ENCODE measurements at places on chromosomes 5 and 9.

DNA sequence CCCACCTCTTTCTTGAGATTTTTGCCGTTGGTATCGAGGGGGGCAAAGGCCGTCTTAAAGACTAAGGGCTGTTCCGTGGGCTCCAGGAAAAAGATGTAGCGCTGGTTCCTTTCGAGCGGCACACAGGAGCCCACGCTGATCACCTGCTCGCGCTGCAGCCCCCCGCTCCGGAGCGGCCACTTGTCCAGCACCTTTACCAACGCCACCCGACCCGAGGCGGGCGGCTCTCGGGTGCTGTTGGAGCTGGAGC, 781 bp downstream of the NRG2 start:
- no peak for DNase-seq

GRCh38 chr9:36399980-36400331, at the start of gene RNF38:
TSS of gene RNF38 (minus strand) at chr9:36400269. CDS start at chr9:36400108, 161 bp downstream.
- no peak for DNase-seq

GRCh38 chr5:98492258-98492657, 281.2 kb upstream of the RGMB start:
- peak; percentile 60 for DNase-seq

GRCh38 chr5:177456976-177457851, 10.6 kb downstream of the PRR7 start:
- peak; percentile 89 for DNase-seq

- no peak for DNase-seq
These were observed 234.7 kb downstream of the NMUR2 start for GRCh38 chr5:152170350-152170749.

DNA sequence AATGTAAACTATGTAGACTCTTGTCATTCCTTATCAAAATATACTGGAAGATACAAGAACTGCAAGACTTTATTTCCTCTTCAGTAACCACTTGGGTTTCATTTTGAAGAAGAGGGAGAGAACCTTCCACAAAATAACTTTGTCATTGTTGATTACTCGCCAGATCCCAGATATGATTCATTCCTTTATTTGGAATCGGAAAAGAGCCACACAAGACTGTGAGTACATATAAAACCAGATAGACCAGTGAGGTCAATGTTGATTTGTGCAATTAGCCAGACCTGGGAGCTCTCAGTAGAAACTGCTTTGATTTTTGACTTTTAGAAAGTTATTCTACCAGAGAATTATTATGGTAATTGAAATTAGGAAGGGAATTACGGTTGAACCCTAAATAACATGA, 146.1 kb downstream of the TMEM167A start:
- DNase-seq: no peak

DNA sequence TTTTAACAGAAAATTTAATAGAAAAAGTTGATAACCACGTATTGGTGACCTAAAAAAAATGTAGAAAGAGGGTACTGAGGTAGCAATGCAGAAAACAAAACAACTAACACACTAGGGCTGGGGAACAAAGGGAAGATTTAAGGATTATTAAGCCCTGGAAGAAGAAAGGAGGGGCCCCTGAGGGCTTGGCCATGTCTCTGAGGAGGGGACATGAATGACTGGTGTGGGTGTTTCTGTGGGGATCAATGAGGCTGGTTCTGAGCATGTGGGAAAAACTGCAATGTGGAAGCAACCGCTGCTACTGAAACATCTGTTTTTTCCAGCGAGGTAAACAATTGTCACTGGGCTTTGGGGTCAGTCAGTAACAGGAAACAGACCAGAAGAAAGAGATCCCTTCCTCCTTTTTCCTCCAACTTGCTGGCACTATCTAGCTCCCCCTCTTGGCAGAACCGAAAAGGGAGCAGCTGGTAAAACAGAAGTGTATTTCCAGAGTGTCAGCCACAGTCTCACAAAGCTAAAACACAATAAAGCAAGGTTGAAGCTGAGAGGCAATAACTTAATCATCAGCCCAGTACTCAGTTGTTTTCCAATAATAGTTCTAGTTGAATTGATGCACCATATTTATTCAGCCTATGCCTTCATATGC, 48.3 kb downstream of the ATPSCKMT start:
- DNase-seq: no peak

GRCh38 chr5:6832994-6833393, 119.8 kb downstream of the TENT4A start:
- DNase-seq: peak; percentile 63

DNA sequence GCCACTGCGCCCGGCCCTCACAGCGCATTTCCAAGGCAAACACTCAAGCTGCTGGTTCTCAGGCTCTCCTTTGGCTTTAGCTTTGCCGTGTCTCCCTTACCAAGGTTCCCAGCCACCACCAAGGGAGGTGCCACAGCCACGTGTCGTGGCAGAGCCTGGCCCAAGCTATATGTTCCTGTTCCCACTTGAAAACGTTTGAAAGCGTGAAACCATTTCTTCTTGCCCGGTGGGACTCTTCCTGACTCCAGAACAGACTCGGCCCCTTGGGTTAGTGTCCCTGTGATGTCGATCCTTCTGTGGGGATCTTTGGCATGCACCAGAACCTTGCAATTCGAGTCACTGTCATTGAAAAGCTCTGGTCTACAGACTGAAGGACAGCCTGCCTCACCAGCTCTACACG, 147.9 kb downstream of the HSD17B3 start:
- DNase-seq: no peak

- DNase-seq: no peak
These were observed 87.1 kb upstream of the PPP1R26 start for GRCh38 chr9:135392511-135392910.

GRCh38 chr5:173806270-173807035, 81.7 kb upstream of the CPEB4 start:
- DNase-seq: no peak

GRCh38 chr5:174801798-174802197, 77.4 kb downstream of the MSX2 start:
- no peak for DNase-seq

- no peak for DNase-seq
These were observed 67.0 kb upstream of the GNE start for GRCh38 chr9:36325081-36325828.

DNA sequence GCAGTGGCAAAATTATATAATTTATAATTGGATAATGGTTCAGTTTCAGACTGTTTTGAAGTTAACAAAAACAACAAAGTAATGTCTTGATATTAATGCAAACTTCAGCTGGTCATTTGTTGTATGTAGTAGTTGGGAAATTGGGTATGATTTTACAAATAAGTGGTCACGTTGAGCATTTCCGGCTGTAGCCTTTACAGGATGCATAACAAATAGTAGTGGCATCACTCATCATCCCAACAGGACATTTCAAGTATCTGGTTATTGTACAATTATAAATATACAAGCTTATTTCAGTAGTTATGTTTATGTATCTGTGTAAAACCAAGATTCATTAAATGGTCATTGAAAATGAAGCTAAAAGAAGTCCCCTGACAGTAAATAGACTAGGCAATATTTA, 72.9 kb downstream of the SMIM15 start:
- DNase-seq: no peak

- DNase-seq: no peak
These were observed 6.2 kb upstream of the CD180 start for GRCh38 chr5:67202828-67203227.

- peak; percentile 85 for DNase-seq
These were observed 20.2 kb downstream of the IGIP start for GRCh38 chr5:140145818-140146522.

GRCh38 chr9:101605547-101605946, 10.8 kb upstream of the PPP3R2 start:
- DNase-seq: no peak

DNA sequence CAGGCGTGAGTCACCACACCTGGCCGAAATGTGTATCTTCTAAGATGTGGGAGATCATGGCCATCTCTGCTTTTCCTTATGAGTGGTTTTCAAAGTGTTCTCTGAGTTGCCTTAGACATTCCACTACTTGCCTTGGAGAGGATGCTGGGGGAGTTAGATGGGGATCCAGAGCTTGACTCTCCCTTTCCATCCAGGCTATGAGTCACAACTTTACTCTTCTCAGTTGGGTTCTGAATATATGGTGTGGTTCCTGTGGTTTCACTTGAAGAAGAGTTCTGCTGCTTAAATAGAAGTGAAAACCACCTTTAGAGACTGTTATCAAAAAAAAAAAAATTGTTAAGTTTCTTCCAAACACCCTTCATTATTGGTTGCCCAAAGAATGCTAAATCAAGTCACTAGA, 217.6 kb downstream of the ZNF608 start:
- DNase-seq: no peak

DNA sequence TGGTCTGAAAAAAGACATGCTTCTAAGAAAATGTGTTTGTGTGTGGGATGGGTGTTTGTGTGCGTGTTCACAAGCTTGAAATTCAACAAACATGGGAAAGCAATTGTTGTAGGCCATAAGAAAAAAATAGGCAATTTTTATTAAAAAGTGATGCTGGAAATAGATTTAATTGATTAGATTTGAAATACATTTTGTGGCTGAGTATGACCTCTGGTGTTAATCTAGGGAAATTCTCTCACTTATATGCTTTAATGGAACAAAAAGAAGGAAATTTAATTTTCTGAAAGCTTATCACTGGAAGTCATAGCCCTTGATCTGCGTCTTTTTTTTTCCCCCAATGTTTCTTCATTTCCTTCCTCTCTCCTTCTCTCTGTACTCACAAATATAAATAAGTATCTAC, 3.5 kb upstream of the KCNN2 start:
- DNase-seq: no peak

GRCh38 chr5:134127376-134127861, 12.9 kb downstream of the TCF7 start:
- DNase-seq: peak; percentile 73

DNA sequence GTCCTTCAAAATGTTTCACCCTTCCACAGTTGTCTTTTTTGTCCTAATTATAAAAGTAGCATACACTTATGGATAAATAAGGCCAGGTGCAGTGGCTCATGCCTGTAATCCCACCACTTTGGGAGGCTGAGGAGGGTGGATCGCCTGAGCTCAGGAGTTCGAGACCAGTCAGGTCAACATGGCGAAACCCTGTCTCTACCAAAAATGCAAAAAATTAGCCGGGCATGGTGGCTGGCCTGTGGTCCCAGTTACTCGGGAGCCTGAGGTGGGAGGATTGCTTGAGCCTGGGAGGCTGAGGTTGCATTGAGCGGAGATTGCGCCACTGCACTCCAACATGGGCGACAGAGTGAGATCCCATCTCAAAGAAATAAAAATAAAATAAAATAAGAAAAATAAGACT, 1.6 kb downstream of the C5orf52 start:
- DNase-seq: no peak

DNA sequence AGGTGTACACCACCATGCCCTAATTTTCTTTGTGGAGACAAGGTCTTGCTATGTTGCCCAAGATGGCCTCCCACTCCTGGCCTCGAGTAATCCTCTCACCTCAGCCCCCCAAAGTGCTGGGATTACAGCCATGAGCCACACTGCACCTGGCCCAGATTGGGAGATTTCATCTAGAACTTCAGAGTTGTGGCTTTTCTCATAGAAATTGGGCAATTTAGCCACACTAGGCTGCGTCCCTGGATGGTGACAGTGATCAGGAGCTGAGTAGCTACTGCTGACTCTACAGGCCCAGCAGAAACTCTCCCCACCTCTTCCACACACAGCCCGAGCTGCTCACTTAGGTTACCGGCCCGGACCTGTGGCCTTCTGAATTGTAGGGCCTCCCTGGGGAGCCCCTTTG, 7.7 kb downstream of the PFN3 start:
- no peak for DNase-seq

DNA sequence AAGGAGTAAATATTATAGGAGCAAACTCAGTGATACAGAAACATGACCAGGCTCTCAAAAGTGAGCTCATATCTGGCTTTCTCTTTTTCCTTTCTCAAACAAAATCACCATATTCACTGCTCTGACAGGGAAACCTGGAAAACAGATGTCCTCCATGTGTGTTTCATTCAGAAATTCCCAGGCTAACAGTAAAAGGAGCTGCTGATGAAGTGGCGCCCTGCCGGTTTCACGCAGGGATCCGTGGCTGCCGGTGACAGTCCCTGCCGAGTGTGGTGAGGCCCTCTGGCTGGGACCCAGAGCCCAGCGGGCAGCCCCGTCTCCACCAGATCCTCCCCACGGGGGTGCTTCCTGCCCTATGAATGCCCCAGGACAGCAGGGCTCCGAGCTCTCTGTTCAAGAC, 208.1 kb downstream of the GNA14 start:
- no peak for DNase-seq

DNA sequence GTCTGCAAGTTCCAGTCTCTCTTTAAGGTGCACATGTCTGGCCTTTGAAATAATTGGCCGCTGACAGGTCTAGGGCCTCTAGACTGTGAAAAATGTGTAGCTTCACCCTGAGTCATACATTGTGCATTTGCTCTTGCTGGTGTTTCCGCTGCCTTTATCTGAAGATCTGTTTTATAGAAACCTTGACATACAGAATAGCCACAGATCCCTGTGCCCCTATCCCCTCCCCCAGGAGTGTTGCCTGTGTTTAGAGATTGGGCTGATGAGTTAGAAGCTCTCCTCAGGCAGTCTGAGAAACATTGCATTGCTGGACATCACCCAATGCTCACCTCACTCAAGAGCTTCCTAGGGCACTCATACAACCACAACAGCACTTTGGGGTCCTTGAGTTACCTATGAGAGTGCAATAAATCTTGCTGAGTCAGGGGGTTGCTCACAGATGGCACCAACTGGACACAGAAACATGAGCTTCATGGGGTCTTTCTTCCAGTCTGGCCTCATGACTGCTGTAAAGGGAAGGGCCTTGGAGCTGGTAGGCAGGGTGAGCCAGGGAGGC, 3.8 kb upstream of the ZNF782 start:
- DNase-seq: no peak

- DNase-seq: no peak
These were observed 22.6 kb downstream of the FGF1 start for GRCh38 chr5:142663246-142663645.

- DNase-seq: no peak
These were observed 160.1 kb upstream of the DAB2 start for GRCh38 chr5:39584927-39585326.
